ENCODE measurements at places on chromosomes 6 and 20. TPM values are rescaled to one million over a fixed set of nuclear protein-coding genes. Genes with fewer than 3 reads are reported as not detected.

SIRPB1 gene
- polyA plus RNA-seq = 5.8 TPM

HLA-DQB1 gene
- polyA plus RNA-seq = 1.0 TPM

LKAAEAR1 gene
- not detected for polyA plus RNA-seq

ACOT8 gene
- polyA plus RNA-seq = 22.9 TPM

C6orf132 gene
- polyA plus RNA-seq = not detected

SYNDIG1 gene
- 92.0 TPM for polyA plus RNA-seq

FAM209B gene
- polyA plus RNA-seq = 0.99 TPM

RIPPLY2 gene
- polyA plus RNA-seq = 54.9 TPM

RIN2 gene
- 5.1 TPM for polyA plus RNA-seq

POU3F2 gene
- polyA plus RNA-seq = 2.4 TPM

KCNQ2 gene
- 8.7 TPM for polyA plus RNA-seq

EDN1 gene
- polyA plus RNA-seq = 1.9 TPM

DNMT3B gene
- not detected for polyA plus RNA-seq

CAP2 gene
- 233 TPM for polyA plus RNA-seq

MDC1 gene
- 5.6 TPM for polyA plus RNA-seq

MOG gene
- 1.7 TPM for polyA plus RNA-seq

CRISP2 gene
- polyA plus RNA-seq = not detected

SUPT3H gene
- polyA plus RNA-seq = 15.3 TPM

CHRNA4 gene
- polyA plus RNA-seq = 2.5 TPM

DDRGK1 gene
- polyA plus RNA-seq = 44.5 TPM

CCN6 gene
- 1.5 TPM for polyA plus RNA-seq

EYA4 gene
- polyA plus RNA-seq = not detected

MTFR2 gene
- polyA plus RNA-seq = 7.8 TPM

PTCRA gene
- not detected for polyA plus RNA-seq

KCNK16 gene
- not detected for polyA plus RNA-seq

C20orf96 gene
- polyA plus RNA-seq = 9.2 TPM

CLPSL1 gene
- not detected for polyA plus RNA-seq

DUSP15 gene
- not detected for polyA plus RNA-seq

KCNG1 gene
- polyA plus RNA-seq = 0.93 TPM

SLPI gene
- polyA plus RNA-seq = not detected

DEFB132 gene
- polyA plus RNA-seq = not detected

Data from Purkinje cell (primary cell).